ENCODE measurements at places on chromosomes 16 and 17. TPM values are rescaled to one million over a fixed set of nuclear protein-coding genes. Genes with fewer than 3 reads are reported as not detected.

The CLEC18C gene
- total RNA-seq: 0.12 TPM

The CMTM2 gene
- total RNA-seq: not detected

The TSNAXIP1 gene
- 0.99 TPM for total RNA-seq

The EVI2A gene
- total RNA-seq: 9.9 TPM

The TMED6 gene
- total RNA-seq: 0.13 TPM

The AANAT gene
- total RNA-seq: not detected

The CPNE7 gene
- 8.9 TPM for total RNA-seq

The CCL8 gene
- total RNA-seq: not detected

The LYRM1 gene
- 42.0 TPM for total RNA-seq

All from aortic smooth muscle cell (primary cell).